ENCODE measurements at places on chromosomes 7 and 10.

GRCh38 chr10:84329986-84330651 lies 1.7 kb downstream of the CCSER2 start:
- no peak for DNase-seq

GRCh38 chr10:79223091-79224048 lies 123.9 kb upstream of the PPIF start:
- no peak for DNase-seq

DNA sequence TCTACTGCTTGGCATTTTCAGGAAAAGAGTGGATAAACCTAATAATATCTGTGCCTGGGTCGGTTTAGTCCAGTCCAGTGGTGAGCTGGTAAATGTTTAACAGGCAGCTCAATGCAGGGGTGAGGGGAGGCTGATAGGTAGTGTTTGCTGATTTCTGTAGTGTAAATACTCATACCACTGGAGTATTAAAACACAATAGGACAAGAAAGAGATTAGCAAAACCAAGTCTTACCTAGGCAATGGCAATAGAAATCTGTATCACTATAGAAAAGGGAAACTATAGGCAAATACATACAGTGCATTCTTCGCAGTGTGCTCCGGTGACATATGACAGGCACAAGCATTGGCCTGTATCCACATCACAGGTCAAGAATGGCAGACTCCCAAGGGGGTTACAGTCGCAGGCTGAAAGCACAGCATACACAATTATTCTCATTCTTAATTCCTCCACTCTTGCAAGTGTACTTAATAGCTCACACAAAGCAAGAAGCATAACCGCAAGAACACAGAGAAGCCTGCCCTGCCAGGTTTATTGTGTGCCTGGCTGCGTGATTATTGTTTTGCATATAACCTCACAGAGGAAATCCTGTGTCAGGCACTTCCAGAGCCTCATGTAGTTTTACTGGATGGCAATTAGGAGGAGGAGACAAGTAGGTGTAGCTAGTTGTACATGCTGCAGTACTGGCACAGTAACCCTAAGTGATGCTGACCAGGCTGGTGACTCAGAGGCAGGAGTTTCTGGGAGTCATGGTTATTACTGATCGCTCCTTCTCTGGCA lies 35.0 kb downstream of the LAMB4 start:
- no peak for DNase-seq

- no peak for DNase-seq
Measured at GRCh38 chr7:4751398-4751947, 23.9 kb upstream of the AP5Z1 start.

DNA sequence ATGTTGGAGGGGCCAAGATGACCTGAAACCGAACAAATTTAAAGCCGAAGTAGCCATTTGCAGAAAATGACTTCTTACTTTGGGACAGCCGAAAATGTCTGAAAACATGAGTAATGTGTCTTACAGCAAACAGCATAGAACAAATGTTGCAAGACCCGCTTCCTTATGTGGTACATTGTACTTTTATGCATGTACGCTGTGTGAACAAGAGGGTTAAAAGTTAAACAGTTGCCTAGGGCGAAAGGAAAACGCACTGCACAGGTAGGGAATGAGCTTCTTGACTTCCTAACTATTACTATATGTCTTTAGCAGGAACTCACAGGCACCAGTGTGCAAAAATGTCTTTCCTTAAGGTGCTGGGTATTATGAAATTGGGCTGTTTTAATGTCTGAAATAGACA lies 303.5 kb upstream of the MGMT start:
- no peak for DNase-seq

DNA sequence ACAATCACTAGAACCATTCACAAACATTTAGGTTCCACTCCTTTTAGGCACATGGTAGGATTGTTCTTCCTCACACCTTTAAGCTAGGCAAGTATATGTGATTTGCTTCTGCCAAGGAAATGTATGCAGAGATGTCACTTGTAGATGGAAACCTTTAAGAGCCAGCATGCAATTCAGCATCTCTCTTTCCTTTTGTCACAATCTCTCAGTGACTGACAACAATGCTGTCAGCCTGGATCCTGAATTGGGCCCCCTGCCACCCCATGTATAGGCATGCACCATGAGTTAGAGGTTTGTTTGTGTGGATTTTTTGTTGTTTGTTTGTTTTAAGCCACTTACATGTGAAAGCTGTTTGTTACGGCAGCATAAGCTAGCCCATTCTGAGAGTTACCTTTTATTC lies 169.6 kb upstream of the PDE1C start:
- no peak for DNase-seq

GRCh38 chr10:122699796-122700455 lies at the start of gene C10orf120:
C10orf120 (minus strand) TSS chr10:122699846; CDS start chr10:122699790, 56 bp downstream.
- DNase-seq, result no peak

- DNase-seq, result no peak
Measured at GRCh38 chr10:132551808-132552130, 14.2 kb downstream of the INPP5A start.

DNA sequence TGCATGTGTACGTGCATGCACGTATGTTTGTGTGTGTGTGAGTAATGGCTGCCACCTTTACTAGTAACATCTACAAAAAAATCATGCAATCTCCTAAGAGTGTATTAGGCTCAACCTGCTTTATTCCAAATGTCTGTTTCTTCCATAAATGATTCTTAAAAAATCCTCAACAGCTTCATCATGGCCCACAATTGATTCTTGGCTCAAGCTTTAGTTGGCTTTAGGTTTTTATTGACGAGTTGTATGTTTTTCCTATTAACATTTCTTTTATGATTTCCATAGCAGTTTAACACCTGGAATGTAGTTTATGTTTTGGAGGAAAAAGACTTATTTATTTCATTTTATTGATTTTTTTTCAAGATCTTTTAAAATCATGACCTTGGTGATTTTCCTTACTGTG lies 121.9 kb upstream of the RAB18 start:
- no peak for DNase-seq

DNA sequence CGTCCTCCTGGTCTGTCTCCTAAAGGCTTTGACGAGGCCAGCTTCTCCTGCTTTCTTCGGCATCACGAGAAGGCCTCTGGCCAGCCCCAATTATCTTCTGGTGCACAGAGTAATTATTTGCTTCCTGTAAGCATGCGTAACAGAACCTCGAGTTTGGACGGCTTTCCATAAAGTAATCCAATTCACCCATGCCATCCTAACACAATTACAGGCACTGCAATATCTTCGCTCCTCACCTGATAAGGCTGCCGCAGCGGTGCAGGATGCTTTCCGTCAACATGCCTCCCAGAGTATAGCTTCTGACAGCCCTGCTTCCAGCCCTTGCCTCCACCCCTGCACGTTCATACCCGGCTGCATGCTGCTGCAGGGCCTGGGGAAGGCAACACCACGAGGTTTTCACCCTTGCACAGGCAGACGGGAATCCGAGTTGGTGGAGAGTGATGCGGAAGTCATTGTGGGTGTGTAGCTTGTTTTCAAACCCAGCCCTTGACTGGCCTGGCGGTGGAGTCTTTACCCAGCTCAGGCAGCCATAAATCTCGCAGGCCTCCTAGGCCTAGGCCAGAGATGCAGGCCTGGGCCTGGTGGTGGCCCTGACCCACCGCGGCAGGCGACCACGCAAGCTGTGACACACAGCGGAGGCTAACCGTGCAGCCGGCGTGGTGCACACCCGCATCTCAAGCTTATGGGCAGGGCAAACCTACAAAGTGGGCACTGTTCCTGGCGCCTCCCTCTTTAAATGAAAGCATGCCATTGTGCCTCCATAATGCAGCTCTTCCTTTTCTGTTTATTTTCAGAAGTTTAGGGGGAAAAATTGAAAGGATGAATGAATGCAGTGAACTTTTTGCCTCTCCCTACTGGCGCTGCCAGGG lies 12.7 kb downstream of the EBF3 start:
- no peak for DNase-seq

GRCh38 chr10:49615721-49616120 lies 1.9 kb downstream of the CHAT start:
- no peak for DNase-seq

GRCh38 chr10:110260746-110261477 lies 43.8 kb downstream of the SMNDC1 start:
- no peak for DNase-seq

GRCh38 chr10:29041616-29042015 lies 247.3 kb upstream of the LYZL1 start:
- DNase-seq, result no peak

GRCh38 chr7:50782375-50783208 lies at the start of gene GRB10:
GRB10 (minus strand) TSS chr7:50782896; CDS start chr7:50732322, 50,574 bp downstream.
- no peak for DNase-seq

DNA sequence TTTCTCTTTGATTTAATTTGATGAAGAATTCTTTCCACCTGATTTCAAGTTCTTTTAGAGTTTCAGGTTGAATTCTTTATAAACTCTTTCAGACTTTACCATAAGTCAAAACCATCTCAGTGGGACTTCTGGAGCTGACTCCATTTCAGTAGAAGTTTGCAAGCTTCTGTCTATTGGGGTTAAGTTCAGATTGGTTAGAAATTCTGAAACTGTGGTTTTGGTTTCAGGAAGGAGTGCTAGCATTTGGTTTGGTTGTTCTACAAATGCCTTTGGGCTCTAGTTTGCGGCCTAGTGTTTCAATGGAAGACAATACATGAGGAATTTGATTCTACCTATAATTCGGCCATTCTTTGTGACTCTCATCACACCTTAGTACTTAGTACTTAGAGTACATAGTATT lies 176.8 kb upstream of the RHOBTB1 start:
- no peak for DNase-seq

DNA sequence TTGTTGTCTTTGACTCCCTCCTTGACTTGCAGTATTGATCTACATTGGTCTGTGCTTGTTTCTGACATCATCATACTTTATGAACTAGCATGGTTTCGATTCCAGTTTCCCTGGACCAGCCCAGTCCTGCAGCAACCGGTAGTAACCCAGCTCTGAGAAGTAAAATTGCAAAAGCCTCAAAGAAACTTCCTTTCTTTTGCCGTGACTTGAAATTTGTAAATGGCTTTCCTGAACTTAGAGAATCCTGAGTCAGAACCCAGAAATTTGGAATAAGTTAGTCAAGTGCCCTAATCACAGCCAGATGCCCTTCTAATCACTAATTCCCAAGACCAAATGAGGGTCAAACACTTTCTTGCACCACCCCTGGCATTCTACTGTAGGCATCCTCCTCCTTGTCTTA lies 15.0 kb downstream of the TAS2R60 start:
- no peak for DNase-seq

GRCh38 chr10:102641402-102641801 lies 2.9 kb upstream of the TRIM8 start:
- DNase-seq, result no peak

- DNase-seq, result no peak
Measured at GRCh38 chr10:88062385-88062784, 199.0 kb downstream of the PTEN start.

- DNase-seq, result no peak
Measured at GRCh38 chr10:24561453-24561852, 162.2 kb downstream of the ARHGAP21 start.

DNA sequence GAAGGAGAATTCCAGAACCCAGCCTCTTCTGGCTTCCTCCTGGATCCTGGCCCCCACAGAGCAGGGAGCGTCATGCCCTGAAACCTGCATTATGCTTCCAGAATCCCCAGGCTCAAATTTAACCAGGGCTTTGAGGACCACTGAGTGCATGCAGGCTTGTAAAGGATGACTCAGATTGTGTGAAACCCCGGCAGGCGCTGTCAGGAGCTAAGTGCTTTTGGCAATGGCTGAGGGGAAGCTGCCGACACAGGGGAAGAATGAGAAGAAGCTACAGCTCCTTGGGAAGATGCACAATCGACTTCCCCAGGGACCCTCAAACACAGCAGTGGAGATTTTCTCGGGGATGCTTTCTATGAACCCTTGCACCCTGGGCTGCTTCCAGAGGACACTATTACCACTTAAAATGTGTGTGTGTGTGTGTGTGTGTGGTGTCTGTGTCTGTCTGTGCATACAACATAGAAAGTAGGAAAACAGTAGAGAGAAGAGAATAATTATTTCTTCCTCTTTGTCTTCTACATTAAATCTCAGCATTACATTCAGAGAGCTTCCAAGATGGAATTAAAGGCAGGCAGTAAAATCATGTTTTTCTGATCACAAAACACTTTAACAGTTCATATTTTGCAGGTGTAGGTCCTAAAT lies 183.5 kb upstream of the INHBA start:
- no peak for DNase-seq

- DNase-seq, result no peak
Measured at GRCh38 chr10:97459111-97459510, 13.1 kb downstream of the ZDHHC16 start.

GRCh38 chr7:77553123-77553522 lies 16.0 kb downstream of the PTPN12 start:
- no peak for DNase-seq

DNA sequence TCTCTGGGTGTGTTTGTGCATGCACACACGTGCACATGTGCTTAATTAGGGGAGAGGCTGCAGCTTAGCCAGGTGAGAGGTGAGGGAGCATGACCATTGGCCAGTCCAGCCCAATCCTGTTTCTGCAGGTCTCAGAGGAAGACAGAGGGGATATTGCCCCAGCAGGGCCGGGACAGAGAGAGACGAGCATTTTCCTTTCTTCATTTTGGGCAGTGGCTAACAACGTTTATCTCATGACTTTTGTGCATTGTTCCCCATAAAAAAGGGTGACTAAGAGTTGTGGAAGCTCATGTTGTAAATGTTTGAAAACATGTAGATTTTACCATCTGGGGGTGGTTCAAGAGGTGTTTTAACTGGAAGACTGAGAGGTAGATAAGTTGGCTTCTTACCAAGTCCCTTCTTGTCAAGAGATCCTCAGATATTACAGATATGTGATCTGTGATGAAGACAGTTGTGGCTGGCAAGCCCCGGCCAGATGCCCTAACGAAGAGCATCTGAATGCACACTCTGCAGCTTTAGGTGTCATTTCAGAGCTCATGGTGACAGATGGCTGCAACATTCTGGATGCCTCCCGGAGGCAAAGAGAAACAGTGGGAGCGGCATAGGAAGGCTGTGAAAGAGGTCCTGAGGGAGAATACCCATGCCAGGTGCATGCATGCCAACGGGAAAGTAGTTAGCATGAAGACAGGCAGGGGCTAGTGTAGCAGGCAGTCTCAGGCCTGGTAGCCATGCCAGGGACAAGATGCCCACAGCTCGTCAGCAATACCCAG lies 16.7 kb upstream of the DMBT1 start:
- DNase-seq, result no peak

- no peak for DNase-seq
Measured at GRCh38 chr10:80539421-80540031, 1.8 kb downstream of the SH2D4B start.

DNA sequence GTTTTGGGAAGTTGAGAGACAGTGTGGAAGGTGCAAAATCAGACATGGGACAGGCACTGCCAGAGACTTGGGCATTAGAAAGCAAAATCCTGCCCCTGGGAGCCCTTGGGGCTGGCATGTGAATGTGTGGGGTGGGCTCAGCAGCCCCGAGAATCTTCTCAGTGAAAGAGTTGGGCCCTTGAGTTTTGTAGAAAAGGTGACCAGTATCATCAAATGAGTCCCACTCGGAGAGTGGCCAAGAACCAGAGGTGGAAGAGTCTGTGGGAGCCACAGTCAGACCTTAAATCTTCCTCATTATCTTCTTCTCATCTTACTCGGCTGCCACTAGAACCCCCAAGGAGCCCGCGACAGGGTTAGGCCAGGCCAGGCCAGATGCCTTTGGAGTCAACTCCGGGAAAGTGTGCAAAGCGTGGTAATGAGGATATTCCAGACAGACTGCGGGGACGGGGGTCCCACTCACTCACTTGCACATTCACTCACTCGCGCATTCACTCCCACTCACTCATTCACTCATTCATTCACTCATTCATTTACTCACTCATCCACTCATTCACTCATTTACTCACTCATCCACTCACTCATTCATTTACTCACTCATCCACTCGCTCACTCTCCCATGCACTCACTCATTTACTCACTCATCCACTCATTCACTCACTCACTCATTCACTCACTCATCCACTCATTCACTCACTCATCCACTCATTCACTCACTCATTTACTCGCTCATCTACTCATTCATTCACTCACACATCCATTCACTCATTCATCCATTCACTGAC lies 74.9 kb downstream of the CARD11 start:
- no peak for DNase-seq
